ENCODE measurements at places on chromosomes 6 and 20.
A peak's percentile ranks its signal among the peaks of the same experiment; 100 is the strongest.

- DNase-seq, result no peak
These were observed 11.2 kb downstream of the TP53INP2 start for GRCh38 chr20:34715384-34715783.

DNA sequence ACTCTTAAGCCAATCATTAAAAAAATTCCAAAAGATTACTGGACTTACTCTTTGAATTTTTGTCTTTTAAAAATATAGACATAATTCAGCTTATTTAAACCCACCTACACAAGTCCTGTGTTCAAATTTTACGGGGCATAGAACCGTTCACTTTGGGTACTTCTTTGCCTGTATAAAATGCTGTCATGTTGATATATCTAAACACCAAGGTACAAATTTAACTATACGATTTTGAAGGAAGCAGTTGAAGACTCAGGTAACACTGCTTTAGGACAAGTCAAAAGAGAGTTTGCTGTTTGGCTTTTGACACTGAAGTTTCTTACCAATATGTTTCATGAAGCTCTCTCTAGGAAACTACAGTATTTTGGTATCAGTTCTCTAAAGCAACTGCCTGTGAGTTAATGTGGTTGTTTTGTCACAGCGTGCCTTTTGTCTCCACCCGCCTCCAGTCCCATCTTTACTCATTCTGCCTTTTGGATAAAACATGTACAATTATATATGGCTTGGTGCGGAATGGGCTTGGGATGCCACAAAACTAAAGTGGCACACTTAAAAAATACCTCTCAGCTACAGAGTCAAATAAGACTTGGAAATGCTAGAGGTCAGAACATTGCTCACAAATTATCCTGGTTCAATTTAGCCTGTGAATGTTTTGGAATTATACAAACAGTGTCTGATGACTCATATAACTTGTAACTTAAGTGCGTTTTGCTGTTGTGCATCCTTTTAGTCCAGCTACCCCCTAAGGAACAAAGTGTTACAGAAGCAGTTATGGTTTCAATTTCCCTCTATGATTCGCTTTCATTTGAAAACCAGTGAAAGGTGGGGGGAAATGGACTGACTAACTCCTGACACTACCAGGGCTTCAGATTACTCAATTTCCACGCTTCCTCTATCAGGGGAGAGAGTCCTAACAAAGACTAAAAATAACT is 38.7 kb downstream of the RGS17 start:
- DNase-seq, result no peak

DNA sequence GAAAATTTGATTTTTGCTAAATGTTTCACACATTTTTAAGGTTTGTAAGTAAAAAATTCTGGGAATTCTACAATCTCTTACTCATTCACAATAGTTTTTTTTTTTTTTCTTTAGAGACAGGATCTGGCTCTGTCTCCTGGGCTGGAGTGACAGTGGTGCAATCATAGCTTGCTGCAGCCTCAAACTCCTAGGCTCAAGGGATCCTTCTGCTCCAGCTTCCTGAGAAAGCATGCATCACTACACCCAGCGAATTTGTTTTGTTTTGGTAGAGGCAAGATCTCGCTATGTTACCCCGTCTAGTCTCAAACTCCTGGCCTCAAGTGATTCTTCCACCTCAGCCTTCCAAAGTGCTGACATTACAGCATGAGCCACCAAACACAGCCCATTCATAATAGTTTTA is 232.8 kb downstream of the GJA1 start:
- no peak for DNase-seq

DNA sequence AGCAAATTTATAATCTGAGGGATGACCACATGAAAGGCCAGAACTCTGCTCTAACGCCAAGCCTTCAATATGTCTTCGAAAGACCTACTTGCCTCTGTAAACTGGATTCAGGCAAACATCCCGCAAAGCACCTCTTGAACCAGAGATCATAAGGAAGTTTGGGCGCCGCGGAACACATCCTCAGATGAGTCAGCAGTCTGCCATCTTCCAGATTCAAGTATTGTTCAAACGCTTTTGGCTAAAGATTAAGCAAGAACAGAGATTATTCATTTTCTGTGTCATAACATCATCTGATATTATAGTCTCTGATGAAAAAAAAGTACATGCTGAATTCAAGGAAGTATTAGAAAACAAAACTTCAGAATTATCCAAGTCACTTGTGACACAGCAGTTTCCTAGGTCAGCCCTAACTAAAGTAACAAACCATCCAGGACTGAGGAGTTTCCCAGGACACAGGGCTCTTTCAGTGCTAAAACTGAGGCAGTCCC is 20.8 kb downstream of the TBC1D7 start:
- no peak for DNase-seq

- peak; percentile 36 for DNase-seq
These were observed 20.6 kb upstream of the ARHGAP18 start for GRCh38 chr6:129730477-129731165.

DNA sequence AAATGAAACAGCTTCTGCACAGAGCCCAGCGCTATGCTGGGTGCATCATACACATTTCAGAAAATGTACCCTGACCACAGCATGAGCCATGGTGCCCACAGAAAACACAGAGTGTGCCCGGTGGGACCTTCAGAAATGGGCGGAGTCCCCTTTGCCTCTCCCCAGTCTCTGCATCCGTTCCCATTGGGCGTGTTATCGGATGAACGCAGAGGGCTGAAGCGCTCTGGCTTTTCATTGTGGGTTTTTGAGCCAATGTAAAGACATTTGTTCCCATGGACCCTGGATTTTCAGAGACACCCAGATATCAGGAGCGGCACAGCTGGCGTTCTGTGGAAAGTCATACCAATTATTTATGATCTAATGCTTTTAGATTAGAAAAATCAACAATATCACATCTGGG is 99.8 kb downstream of the DACT2 start:
- DNase-seq, result no peak

DNA sequence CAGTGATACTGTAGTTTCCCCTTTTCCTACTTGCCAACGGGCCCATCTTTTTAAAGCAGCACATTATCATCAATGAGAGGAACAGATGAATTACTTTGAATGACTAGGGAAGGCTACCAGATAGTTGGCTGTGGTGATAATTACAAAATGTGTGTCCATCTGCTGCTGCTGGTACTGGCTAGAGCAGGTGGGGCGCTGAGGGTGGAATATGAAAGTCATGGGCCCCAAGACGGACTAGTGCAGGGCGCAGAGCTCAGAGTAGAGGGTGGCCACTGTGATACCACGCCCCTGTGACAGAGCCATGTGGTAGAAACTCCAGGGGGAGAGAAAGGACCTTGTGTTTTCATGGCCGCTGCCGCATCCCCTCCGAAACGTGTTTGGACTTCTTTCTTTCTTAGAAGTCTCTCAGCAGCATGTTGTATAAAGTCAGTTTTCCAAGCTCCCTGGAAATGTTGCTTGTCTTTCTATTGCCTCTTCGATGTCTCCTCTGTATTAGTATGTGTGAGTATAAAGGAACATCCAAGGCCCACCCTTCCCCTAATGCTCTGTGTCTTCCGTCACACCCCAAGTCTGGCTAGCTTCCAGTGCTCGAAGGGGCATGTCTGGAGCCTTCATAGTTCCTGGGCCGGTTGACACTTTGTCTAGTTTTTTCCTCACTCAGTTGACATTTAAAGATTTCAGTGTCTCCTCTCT is 88.1 kb downstream of the PPP1R14C start:
- DNase-seq, result no peak

DNA sequence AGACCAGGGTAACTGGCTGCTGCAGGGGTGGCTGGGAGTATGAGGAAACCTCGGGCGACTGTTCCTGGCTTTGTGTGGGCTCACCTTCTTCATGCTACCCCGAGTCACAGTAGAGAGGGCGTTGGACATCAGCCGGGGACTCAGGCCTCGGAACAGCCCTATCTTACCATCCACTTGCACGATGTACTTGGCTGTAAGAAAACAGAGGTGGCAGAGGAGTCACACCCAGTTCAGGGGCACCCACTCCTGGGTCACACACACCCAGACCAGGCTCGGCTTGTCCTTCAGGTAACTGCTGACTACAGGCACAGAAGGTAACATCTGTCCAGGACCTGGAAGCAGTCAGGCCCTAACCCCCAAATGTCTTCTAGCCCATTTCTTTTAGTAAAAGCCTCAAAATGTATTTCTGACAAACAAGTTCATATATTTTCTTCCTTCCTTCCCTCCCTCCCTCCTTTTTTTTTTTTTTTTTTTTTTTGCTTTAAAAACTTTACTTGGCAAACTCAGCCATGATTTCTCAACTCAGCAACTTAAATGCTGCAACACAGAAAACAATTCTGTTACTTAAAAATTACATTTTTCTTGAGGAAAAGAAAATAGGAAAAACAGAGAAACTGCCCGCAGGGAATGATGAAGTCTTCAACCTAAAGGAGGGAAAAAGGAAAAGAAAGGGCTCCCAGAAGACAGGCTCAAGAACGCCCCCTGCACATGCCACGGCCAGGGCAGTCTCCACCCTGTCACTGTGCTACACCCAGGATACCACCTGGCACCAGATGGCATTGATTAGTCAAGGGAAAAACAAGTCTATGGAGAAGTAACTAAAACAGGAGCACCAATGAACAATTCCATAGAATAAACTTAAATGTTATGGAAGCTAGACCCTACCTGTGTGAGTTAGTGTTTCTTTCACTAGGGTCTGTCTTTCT is 7.3 kb downstream of the MTCH1 start:
- no peak for DNase-seq

DNA sequence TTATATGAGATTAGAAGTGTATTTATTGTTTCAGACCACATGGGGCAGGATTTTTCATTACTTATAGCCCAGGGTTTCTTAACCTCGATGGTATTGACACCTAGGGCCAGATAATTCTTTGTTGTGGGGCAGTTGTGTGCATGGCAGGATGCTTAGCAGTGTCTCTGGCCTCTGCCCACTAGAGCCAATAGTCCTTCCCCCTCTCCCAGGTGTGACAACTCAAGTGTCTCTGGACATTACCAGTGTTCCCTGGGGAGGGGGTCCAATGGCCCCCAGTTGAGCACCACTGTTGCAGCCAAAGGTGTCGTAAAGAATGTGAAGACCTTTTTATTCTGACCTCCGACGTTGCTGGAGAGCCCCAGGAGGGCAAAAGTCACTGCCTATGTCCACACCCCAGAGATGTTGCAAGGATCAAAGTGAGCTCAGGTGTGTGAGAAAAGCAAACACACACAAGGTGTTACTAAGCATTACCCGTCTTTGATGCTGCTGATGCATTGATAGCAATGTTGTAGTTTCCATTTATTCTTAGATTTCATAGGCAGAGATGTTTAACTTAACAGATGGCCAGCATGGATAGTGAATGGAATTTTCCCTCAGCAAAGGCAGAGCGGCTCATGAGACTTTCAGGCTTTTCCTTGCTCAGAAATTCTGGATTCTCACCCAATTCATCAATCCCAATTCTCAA is 22.2 kb downstream of the BANF2 start:
- no peak for DNase-seq

DNA sequence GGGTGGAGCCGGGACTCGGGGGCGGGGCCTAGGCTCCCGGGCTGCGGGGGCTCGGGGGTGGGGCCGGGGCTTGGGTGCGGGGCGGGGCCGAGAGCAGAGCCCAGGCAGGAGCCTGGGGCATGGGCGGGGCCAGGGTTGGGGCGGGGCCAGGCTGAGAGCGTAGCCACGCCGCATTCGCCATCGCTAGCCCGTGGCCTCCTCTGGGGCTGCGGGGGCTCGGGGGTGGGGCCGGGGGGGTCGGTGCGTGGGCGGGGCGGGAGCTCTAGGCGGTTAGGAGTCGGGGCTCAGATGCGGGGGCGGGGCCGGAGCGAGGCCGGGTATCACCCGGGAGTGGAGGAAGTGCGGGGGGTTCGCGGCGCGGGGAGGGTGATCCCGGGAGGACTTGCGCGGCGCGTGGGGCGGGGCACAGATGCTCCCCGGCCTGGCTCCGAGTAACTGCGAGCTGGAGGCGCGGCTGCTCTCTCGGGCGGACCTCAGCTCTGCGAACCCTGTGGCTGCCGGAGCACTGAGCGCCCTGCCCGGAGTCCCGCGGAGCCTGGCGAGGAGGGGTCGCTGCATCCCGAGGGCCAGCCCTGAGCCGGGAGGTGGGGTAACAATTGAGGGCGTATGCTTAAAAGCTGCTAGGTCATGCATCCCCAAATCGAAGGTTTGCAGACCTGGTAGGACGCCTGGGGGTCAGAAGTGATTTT is 434 bp upstream of the ECI2 start:
- peak; percentile 98 for DNase-seq

DNA sequence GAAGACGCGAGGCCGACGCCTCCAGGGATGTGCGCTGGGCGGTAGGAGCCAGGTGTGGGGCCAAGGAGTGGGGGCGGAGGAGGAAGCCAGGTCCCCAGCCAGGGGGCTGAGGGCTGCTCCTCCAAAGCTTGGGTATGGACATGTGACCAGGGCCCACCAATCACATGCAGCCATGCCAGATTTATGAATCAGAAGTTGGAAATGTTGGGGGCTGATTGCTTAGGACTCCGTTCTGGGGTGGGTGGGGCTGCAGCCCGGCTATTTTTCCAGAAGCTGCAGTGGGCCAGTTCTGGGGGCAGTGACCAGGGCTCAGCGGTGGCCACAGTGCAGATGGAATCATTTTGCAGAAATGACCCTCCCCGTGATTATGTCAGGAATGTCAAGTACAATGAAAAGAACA is 96.0 kb downstream of the CEBPB start:
- no peak for DNase-seq

DNA sequence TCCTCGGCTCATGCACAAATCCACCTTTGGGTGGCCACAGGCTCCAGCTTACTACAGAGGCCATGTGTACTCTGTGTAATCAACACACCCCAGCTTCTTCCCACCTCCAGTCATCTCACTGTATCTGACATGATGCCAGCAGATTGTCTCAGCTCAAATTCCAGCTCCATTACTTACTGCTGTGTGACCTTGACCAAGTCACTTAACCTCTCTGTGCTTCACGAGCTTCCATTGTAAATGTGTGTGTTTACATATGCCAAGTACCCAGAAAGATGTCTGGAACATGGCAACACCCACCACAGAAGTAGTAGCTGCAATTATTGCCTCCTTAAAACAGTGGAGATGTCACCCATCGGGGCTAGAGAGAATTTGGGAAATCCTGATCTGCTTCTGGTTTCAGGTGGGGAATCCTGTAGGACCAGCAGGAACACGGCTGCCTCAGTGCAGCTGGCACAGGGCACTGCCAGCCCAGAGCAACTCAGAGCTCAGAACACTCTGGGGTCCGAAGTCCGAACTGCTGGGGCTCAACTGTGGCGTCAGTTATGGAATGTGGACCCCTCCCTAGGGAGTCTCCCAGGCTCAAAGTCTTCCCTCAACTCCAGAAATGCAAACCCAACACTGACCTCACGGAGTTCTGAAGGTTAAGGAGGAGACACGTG is 21.2 kb upstream of the HLA-B start:
- no peak for DNase-seq

GRCh38 chr6:125821825-125822281 is 31.1 kb downstream of the NCOA7 start:
- DNase-seq, result peak; percentile 7

- no peak for DNase-seq
These were observed 413.5 kb downstream of the SYNE1 start for GRCh38 chr6:152223636-152224035.

DNA sequence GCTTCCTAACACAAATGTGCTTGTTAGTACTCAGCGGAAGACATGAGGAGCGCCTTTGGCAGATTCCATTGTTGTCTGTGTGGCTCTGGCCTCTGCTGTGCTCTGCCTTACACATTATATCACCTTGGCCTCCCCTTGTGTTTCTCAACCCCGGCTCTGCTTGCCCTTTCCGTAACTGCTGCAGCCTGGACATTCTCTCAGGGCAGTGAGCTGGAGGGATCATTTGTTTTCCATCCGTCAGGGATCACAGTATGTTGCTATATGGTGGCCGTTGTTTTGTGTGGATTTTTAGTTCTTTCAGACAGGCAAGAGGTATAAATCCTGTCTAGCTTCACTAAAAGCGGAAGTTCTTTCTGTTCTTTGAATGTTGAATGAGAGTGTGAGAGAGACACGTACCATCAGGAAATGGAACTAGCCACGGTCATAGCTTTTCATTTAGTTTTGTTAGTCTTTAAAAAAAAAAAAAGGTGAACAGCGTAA is 175.1 kb downstream of the JARID2 start:
- DNase-seq, result no peak

All from NCI-H1105 (cell line).